ENCODE measurements at places on chromosomes 4 and X.

DNA sequence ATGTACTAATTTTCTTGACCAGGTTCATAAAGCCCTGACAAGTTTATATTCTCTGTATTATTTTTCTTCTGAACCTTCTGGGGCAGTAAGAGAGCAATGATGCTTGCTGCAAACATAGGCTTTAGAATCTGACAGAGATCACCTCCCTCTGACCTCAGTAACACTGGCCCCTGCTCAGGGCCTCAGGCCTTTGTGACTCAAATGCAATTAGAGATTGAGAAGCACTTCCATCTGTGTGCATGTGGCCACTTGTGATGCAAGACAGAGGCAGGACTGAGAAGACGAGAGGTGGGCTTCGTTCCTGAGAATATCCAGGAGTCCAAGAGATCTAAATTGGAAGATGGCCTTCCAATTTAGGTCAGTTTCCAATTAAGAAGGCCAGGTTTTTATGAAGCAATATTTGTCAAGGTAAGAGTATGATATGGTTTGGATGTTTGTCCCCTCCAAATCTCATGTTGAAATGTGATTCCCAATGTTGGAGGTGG is 82.8 kb upstream of the VEGFC start:
- DNase-seq: no peak

DNA sequence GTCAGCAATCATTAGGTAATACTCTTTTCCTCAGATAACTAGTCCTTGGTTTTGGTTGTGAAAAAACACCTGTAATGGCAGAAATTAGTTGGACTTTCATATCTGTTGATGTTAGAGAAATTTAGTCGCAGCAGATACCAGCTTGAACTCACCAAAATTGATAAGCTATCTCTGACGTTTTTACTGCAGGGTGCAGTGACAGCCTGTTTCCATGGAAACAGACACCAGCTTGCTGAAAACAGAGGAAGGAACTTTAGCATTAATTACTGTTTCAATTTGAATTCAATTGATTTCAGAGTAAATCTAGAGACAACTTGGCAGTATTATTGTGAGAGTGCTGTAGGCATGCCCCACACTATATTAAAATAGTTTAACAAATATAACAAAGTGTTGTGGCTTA is 246.5 kb downstream of the PPP1R2C start:
- DNase-seq: no peak

DNA sequence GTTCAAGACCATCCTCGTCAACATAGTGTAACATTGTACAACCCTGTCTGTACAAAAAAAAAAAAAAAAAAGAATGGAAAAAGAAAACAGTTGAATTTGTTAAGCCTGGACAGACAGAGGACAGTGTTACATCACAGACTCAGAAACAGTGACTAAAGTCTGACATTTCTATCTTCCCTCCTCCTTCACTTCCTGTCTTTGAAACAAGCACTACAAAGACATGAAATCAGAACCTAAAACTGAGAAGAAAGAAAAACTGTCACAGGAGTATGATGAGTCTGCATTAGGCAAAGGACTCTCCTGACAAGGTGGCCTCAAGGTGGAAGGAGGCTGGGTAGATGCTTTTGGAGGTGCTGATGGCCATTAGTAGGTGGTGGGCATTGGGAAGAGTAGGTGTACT is 126.7 kb downstream of the RBM47 start:
- no peak for DNase-seq

DNA sequence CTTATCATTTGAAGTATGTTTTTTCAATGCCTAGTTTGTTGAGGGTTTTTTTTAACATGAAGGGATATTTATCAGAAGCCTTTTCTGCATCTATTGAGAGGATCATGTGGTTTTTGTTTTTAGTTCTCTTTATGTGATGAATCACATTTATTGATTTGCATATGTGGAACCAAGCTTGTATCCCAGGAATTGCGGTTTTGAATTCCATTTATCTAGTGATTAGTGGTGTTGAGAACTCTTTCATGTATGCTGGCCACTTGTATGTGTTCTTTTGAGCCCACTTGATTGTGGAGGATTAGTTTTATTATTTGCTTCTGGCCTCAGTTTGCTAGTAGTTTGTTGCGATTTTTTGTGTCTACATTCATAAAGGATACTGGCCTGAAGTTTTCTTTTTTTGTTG is 85.0 kb upstream of the CNKSR2 start:
- DNase-seq: no peak

- DNase-seq: no peak
Measured at GRCh38 chr4:38752372-38752940, 30.3 kb downstream of the TLR10 start.

Data from fibroblast of skin of left biceps (primary cell).